ENCODE measurements at places on chromosomes 11 and 22.
A peak's percentile ranks its signal among the peaks of the same experiment; 100 is the strongest.

DNA sequence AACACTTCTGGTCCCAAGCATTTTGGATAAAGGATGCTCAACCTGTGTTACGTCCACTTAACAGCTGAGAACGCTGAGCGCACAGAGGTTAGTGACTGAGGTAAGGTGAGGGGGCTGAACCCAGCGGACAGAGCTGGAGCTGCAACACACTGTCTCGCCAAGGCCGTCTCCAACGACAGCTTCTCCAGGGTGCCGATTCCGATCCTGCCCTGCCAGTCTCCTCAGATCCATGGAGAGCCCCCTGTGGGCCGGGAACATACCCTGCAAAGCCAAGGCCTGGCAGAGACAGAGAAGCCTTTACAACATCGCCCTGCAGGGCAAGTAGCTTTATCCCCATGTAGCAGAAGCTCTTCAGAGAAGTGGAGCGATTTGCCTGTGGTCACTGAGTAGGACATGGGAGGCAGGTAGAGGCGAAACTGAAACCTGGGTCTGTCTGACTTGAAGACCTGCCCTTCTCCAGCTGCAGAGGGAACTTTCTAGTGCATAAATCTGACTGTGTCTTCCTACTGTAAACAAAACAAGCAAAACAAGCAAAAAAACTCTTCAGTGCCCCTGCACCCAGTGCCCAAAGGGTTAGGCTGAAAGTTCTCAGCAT lies 72.8 kb downstream of the SCUBE1 start:
- peak; percentile 42 for DNase-seq

GRCh38 chr11:116379185-116379828 lies 393.5 kb downstream of the BUD13 start:
- peak; percentile 5 for DNase-seq

- DNase-seq: no peak
Observed at GRCh38 chr11:40188848-40189247, 1270.6 kb downstream of the LRRC4C start.

GRCh38 chr11:47108214-47108613 lies 68.5 kb downstream of the ARFGAP2 start:
- no peak for DNase-seq

DNA sequence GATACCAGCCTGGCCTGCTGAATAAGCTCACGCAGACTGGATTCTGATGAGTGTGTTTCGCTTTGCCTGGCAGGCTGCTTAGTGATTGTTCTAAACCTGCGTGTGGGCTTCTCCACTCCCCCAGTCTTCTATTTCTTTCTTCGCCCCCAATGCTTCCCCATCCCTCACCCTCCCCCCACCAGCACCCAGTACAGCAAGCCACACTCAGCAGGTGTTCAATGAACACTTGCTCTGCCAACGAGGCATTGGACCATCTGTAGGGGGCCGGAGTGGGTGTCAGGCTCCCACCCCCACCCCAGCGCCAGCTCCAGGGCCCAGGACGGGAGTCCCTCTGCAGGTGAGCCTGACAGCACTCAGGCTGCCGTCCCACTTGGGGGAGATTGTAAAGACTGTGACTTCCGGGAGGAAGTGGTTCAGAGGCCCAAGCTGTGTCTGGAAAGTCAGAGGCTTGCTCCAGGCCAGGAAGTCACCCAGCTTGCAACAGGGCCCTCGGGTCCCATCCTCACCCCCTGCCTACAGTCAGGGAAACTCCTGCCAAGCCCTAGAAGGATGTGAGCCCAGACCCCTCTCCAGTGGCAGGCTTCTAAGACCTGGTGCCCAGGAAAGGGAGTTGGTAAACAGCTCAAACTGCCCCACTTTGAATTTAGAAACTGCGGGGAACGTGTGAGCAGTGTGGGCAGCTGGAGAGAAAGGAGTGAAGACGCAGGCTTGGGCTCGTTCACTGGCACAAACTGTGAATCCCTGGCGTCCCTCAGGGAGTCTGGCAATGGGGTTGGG lies 66.3 kb upstream of the PRDM11 start:
- DNase-seq: no peak

GRCh38 chr22:46122511-46122971 lies 27.8 kb upstream of the PPARA start:
- DNase-seq: peak; percentile 78

DNA sequence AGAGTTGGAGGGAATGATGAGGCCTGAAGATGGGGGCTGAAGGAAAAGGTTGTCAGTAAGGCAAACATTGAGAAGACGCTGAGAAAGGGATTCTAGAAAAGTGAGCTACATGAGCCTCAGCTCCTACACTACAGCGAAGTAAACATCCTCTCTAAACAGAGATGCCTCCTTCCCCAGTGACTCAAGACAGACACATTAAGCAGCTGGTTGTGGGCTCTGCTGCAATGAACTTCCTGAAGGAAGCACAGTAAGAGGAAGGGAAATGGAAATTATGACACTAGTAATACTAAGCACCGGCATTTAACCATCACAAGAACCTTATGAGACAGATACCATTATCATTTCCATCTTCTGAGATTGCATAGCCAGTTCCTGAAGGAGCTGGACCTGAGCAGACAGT lies 190.5 kb downstream of the C11orf87 start:
- peak; percentile 58 for DNase-seq

DNA sequence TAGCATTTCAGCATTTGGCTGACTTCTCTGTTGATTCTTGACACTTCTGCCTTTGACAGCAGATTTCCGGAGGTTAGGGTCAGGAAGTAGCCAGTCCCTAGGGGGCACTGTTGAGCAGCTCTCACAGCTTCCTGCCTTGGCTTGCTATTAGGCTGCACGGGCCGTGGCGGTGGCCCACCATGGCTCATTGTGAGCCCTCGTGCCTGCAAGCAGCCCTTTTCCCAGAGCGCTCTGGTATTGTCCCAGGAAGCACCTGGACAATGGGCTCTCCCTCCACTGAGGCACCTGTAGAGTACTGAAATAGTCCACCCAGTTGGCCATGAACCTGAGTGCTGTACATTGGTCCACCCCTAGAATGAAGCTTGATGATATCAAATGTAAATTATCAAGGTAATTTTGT lies 100.2 kb upstream of the GAL start:
- peak; percentile 39 for DNase-seq

Data from ELR (cell line).